ENCODE measurements at places on chromosomes 1 and 21. TPM values are rescaled to one million over a fixed set of nuclear protein-coding genes. Genes with fewer than 3 reads are reported as not detected.

DNA sequence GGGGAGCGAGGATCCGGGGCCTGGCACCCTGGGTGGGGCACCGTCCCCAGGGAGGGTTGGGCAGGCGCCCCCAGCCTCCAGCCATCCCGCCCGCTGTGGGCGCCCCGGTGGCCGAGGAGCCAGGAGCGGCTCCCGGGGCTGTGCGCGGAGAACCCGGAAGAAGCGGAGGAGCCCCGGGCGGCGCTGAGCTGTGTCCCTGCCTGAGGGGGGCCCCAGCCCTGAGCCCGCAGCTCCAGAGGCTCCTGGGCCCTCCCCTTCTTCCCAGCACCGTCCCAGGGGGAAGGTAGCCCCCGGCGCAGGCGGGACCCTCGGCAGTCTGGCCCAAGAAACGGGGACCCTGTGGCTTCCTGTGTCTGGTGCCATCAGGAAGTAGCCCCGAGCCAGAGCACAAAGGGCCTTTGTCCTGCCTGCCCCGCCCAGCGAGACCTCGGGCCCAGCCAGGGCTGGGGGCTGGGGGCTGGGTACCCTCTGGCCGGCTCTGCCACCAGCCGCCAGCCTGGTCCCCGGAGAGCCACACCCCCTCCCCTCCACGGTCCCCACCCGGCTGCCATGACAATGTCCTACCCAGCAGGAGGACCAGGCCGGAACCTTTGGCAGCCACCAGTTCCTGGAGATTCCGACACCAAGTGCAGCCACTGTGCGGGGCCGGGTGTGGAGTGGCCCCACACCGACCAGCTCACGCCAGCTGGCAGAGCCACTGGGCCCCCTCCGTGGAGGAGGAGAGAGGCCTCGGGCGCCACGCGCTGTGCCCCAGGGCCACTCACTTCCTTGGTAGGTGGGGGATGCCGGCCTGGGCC lies 15.6 kb upstream of the TTLL10 start:
- peak; percentile 18 for DNase-seq

DNA sequence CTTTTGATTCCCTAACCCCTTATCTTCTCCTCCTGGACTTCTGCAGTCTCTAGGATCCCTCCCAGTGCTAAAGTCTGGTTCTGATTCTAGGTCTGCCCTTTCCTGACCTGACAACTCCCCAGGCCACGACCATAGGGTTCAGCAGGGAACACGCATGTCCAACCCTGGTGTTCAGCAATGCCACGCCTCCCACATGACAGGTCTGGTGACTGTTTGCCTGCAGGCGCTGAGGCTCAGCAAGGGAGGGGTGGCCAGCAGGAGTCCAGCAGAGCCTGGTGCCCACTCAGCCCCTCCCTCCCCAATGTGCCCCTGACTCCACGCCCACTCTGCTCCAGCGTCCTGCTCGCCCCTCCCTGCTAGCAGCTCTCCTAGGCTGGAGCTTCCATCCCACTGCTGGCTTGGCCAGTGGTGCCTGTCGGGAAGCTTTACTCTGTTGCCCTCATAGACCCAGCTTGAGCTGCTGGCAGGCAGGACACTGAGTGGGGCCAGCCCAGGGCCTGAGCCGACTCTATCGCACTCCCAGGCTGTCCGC lies 17.3 kb downstream of the SLC9A1 start:
- DNase-seq: no peak

DNA sequence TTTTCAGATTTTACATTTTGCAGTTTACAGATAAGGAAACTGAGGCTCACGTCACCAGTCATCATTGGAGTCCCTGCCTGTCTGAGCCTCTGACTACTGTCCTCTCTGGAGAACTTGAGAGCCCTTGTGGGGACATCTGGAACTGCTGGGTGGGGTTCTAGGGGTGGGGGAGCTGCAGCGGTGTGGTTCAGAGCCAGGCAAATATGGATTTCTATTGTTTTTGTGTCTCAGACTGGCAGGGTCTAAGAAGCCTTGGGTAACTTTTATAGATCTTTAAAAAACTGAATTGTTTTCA lies 46.9 kb downstream of the IER5 start:
- DNase-seq: no peak

GRCh38 chr21:40792691-40793456 lies 54.1 kb downstream of the DSCAM start:
- peak; percentile 63 for DNase-seq

DNA sequence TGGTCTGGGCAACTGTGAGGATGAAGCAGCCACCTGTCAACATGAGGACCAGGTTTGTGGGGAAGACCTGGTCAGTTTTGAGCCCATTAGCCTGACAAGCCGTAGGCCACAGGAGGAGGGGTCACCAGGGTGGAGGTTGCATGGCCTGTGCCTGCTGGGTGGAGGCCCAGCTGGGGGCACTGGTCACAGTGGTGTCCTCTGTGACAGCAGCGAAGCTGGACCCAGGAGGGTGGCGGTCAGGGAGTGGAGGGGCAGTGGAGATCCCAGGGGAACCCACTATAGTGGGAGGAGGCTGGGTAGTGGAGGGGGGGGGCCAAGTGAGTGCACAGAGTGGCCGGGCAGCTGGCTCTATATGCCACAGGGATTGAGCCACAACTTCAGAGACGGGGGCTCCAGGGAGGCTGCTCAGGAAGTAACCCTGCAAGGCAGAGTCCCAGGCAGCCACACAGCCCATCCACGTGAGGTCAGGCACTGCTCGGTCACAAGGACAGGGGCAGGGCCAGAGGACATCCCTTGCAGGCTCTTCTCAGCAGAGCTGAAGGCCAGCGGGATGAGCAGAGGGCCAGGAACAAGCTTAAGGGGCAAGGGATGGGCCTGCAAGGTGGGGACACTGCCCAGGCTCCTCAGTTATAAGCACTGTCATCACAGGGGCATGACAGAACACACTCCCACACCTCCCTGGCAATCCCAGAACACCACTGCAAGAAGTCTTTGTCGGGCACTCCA lies 2.3 kb upstream of the C1orf35 start:
- no peak for DNase-seq

DNA sequence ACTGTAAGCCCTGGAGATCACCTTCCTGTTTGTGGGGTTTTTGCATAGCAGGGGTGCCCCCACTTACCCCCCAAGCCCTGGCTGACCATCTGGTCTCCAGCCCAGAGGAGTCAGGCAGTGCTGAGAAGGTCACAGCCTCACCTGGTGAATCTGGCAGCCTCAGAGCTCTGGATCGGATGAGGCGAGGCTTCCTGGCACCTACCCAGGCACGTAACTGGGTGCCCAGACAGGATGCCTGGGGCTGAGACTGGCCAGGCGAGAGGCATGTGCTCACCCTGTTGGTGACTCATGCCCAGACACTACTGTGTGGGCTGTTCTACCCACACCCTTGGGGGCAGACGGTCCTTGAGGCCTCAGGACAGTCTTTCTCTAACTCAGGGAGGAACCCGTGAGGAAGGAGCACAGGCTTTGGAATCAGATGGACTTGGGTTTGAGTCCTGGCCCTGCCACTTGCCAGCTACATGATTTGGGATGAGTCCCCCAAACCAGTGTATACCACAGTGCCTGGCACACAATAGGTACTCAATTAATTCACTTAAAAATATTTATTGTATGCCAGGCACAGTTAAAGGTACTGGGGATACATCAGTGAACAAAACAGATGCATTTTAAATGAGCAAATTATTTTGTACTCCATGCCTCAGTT lies 15.1 kb upstream of the PADI3 start:
- peak; percentile 33 for DNase-seq

DNA sequence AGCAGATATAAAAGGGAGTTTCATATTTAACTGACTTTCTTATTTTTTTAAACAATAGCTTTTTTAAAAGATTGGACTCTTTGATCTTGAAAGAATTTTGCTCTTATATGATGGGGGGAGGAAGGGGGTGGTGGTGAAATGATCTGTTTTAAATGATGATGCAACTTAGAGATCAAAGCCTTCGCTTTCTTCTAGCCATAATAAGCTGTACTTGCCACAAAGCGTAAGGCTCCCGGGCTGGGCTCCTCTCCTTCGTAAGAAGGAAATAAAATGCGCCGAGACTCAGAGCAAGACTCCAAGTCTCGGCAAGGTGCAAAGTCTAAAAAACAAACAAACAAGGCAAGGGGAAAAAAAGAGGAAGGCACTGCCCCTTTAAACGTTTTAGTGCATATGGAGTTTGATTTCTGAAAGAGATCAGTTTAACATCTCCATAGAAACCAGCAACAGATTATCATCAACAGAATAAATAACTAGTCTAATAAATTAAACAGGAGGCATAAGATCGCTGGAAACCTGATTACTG lies 3.3 kb downstream of the CASZ1 start:
- peak; percentile 6 for DNase-seq

GRCh38 chr1:62903522-62903921 lies 119.6 kb downstream of the ATG4C start:
- no peak for DNase-seq

DNA sequence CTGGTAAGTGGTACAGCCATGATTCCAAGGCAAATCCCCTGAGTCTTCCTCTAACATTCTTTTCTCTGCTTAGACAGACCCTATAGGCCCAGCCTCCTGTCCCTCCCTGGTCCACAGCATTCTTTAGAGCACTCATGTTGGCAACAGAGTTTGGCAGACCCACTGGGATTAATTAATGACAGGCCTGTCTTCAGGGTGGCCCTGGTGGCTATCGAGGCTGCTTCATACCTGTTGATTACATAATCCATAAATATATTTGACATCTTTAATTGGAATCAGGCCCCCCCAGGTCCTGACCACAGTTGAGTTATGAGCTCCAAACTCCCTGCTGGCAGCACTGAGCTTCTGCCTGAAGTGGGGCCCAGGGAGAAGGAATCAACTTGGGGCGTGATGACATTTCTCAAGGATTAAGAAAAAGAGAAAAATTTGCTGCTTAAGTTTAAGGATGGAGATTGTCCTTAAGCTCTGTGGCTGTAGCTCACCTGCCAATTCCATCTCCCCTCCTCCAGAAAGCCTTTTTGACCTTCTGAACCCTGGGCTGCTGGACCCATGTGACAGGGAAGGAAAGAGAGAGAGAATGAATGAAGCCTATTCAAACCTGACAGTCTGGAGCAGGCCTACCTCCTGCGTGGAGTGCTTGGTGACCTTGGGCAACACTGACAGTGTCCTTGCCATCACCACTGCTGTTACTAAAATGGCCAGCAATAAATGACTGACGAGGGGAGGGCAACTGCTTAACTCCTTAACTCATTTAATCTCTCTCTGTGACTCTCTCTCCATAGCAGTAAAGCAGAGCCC lies 156.6 kb downstream of the TRABD2B start:
- DNase-seq: no peak

GRCh38 chr1:12475101-12475500 lies 142.9 kb downstream of the DHRS3 start:
- DNase-seq: no peak

- DNase-seq: peak; percentile 54
These were observed 92.9 kb downstream of the PIGK start for GRCh38 chr1:77126307-77126706.

DNA sequence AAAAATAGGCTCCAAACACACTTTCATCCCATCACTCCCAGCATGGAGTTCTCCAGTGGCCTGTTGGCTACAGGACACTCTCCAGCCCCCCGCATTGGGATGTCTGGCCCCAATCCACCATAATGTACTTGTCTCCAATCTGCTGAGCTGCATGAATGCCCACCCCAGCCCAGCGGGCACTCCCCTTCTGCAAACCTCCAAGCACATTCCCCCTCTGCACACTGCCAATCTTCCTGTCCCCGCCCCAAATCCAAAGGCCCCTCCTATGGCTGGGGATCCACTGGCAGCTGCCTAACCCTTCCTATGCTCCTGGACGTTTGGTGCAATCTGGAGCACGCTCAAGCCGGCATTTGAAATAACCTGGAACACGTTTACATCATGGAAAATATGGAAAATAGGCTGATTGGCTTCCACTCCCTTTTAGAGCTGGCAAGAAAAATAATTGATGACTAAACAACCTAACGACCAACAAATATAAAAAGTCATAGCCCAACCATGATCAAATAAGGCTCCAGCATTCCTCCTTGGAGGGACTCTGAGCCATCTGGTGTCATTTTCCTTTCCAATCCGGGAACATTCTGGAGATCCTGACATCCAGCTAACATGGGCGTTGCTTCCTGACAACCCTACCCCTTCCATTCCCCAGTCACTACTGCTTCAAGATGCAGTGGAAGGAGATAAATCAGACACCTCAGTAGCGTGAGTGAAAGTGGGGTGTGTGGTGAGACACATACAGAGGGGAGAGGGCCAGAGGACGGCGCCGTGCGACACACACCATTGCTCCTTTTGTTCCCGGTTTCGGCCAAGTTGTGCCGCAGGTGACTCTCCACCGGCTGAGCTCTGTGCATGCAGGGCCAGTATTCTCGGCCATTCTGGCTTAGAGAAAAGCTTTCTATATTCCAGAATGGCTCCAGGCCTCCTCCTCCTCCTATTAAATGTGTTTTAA lies 41.6 kb downstream of the PDE9A start:
- no peak for DNase-seq

DNA sequence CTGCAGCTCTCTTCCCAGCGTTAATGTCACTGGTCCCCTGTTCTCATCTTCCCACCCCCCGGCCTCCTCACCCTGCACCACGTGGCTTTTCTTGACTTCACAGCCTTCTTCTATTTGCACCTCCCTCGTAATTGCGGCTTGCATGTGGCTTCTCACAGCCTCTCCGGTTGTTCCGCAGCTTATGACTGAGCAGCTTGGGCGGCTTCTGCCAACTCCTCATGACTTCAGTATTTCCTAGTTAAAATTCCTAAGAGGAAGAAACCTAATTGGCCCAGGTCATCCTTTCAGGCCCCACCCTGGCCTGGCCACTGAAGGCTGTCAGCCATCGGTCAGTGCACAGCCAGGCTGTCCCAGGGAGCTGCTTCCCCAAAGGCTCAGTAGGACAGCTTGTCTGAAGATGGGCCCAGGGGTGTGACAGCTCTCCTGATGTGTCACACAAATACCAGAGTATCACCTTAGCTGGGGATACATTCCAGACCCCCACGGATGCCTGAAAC lies 8.6 kb upstream of the RERE start:
- peak; percentile 75 for DNase-seq

- DNase-seq: no peak
These were observed 657 bp upstream of the TNFRSF18 start for GRCh38 chr1:1206966-1207531.

DNA sequence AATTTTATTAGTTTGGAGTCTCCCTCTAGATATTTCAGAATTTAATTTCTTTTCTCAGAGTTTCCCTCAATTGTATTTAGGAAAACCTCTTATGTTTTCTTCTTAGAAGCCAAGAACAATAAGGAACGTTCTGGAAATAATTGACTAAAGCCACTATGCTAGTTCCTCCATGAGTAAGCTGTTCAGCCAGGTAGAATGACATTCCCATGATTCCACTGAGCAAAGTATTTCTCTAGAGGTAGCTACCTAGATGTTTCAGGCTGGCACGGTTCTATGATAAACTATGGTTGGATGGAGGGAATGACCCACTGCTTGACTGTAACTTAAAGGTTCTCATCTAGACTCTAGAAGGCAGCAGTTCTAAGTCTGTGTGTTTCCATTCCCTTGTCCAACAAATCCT lies 62.4 kb downstream of the CLDN17 start:
- no peak for DNase-seq

GRCh38 chr1:8448911-8449661 lies 131.2 kb downstream of the SLC45A1 start:
- DNase-seq: peak; percentile 58

The CDK18 gene
- 4.0 TPM for total RNA-seq

The LGALS8 gene
- 32.0 TPM for total RNA-seq

The SPTA1 gene
- total RNA-seq: not detected

The LEMD1 gene
- 15.0 TPM for total RNA-seq

The PCSK9 gene
- 0.06 TPM for total RNA-seq

The ARL8A gene
- 17.0 TPM for total RNA-seq

The ATP6V1G3 gene
- not detected for total RNA-seq

The PTPRC gene
- not detected for total RNA-seq

The COL16A1 gene
- 50.5 TPM for total RNA-seq

Data from G401 (cell line).